ENCODE measurements at places on chromosomes 1 and 21.

DNA sequence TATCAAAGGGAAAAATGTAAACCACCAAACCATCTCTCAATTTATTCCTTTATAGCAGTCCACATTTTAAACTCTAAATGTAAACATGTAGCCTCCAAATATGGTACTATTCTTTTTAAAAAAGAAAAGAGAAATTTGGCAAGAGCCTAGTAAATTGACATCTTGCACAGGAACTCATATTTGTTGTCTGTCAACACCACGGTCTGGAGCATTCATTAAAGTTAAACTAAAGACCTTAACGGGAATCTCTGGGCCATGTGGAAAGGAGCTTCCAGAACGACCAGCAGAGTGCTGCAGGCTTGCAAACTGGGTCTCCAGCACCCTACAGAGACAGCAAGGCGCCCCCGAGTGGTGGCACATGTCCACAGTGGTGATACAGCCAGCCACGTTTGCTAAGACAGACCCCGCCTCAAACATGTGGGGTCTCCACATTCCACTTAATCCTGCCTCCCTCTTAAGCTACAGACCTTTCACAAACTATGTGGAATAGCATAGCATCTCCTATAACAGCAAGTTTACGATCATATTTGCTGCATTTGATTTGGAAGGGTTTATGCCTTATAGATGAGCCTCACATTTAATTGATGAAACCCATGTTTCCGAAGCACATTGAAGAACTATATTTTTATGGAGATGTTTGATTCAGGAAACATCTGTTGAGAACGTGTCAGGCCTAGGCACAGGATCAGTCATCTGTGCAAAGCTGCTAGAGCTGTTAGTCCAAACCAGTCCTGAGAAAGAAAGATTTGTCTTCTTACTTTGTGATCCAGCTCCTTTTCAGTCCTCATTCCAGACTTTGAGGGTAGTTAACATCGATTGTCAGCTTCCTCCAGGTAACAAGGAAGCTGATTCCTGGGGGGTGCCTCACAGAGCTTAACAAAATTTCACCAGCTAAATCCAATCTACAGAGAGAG is 96.4 kb upstream of the BACE2 start:
- no peak for DNase-seq

GRCh38 chr1:233038581-233038980 is 88.2 kb downstream of the NTPCR start:
- no peak for DNase-seq

DNA sequence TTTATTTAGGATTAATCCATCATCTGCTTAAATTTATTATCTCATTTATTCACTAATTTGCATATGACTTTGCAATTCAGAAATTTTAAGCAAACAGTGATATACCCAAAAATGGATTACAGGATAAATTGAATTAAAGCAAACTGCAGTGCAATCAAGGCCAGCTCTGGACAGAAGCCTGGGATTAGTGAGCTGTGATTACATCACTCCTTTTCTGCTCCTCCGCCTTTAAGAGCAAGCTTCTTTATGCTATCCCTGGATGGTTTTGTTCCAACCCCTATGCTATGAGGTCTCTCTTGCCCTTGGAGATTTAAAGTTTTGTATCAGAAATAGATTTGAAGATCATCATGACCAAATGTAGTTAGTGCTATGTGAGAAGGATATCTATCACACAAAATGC is 32.6 kb downstream of the GPR52 start:
- no peak for DNase-seq

GRCh38 chr1:2811533-2811918 is 10.0 kb upstream of the TTC34 start:
- no peak for DNase-seq

DNA sequence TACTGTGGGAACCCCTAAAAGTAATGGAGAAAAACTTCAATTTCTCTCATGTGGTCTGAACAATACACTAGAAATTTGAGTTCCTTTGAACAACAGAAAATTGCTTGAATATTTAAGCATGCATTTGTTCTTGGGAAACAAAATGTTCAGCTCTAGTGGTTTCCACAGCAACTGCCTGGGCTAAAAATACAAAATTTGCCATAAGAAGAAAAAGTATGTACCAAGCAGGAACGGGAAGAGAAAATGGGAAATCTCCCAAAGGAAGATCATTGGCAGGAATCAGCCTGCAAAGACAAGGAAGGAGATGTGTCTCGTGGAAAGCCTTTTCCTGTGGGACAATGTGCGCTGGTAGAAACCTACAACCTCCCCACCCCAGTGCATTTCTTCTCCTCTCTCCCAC is 119.0 kb upstream of the DPT start:
- no peak for DNase-seq

- DNase-seq, result no peak
Observed at GRCh38 chr1:47941609-47942239, 55.5 kb downstream of the TRABD2B start.

DNA sequence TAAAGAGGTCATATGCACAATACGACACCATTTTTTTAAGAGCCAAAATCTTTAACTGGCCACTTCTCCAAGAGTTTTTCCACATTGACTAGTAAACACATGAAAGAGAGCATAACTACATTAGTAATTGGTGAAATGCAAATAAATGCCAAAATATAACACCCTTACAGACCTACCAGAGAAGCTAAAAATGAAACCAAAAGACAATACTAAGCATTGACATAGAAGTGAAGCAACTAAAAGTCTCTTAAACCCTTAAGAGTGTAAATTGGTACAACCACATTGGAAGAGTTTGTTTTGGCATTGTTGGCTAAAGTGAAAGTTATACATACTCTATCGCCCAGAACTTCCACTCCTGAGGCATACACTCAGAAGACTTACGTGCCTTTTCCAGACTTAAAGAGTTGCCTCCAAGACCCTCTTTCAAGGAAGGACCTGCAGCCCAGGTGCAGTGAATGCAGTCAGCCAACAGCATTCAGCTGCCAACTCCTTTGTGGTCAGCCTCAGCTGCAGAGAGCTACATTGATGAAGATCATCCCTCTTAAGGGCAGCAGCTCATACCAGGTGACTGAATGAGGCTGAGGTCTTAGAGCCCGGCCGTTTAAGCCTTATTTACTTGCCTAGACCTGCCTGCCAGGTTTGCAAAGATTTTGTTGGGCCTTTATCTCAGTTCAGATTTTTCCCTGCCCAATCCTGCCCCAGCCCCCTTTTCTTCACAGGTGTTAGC is 839.1 kb upstream of the ADGRL2 start:
- no peak for DNase-seq

DNA sequence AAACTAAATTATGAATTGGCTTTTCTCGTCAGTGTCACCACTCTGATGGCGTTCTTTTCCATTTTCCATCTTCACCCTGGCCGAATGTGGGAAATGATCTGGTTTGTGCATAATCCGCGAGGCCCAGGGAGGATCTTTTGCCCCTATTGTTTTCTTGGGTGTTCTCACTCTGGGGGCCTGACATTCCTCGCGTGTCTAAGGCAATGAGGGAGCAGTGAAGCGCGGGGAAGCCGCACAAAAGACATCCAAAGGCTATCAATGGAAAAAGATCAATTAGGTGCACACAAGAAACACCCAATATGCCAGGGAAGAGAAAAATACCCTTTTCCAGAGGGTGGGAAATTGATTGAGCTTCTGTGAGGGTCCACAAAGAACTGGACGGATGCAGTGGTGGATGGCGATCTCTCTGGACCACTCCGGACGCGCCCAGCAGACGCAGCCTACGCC is 941 bp upstream of the C1orf21 start:
- DNase-seq, result no peak

GRCh38 chr1:96363826-96364225 is 357.8 kb upstream of the PTBP2 start:
- DNase-seq, result no peak

DNA sequence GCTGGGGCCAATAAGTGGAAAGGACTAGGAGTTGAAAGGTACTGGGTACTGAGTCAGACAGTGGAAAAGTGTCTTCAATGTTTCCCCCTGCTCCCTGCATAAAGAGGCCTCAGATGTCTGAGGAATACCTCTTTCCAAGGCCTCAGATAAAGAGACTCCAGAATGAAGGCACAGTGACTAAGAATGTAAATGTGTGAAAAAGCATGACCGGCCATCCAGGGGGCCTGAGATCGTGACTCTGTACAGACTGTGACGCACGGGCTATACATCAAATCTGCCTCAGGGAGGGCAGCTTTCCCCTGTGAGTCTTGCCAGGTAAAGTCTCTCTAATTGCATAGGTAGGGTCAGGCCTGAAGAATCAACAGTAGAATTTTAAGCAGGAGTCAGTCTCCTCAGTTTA is 1690.5 kb downstream of the KCNT2 start:
- no peak for DNase-seq

GRCh38 chr21:34862951-34863350 is 186.2 kb downstream of the RUNX1 start:
- no peak for DNase-seq

DNA sequence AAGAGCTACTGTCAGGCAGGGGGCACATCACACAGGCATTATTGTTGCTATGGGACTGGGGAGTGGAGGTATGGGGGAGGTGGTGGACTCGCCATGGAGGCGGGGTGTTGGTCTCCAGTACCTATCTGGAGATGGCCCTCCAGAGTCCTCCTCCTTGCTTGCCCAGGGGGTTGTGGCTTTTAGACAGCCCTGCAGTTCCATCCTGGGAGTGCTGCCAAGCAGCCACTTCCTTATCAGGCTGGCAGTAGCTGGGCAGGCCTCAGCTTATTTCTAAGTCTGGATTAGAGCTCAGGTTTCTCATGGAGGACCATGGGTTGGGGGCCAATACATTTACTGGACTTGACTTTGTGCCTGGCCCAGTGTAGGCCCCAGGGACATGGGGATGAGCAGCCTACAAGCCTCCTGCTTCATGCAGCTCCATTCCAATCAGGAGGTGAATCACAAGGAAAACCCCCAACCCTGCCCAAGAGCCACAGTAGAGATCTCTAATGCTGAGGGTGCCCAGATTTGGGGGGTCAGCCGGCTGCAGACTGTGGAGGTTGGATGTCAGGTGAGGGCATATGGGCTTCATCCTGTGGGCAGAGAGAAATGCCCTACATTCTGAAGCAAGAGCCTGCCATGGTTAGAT is 210.7 kb upstream of the EDN2 start:
- no peak for DNase-seq

DNA sequence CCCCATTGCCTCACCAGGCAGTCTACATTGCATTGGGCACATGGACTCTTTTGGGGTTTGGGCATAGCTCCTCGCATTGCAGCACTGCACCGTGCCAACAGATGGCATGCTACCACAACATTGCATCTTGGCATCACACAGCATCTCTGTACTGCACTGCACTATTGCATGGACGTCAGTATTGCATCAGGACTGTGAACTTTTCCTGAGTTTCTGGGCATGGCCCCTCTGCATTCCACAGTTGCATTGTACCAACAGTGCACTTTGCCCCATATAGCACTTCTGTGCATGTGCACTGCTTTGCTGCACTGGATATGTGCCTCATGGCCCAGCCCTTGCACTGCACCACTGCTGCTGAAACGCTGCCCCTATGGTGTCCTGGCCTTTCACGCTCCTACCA is 9.6 kb downstream of the PTPRU start:
- DNase-seq, result no peak

- DNase-seq, result no peak
Observed at GRCh38 chr1:37325010-37325409, 149.4 kb upstream of the ZC3H12A start.

GRCh38 chr21:34688145-34688544 is 19.4 kb downstream of the CLIC6 start:
- no peak for DNase-seq

DNA sequence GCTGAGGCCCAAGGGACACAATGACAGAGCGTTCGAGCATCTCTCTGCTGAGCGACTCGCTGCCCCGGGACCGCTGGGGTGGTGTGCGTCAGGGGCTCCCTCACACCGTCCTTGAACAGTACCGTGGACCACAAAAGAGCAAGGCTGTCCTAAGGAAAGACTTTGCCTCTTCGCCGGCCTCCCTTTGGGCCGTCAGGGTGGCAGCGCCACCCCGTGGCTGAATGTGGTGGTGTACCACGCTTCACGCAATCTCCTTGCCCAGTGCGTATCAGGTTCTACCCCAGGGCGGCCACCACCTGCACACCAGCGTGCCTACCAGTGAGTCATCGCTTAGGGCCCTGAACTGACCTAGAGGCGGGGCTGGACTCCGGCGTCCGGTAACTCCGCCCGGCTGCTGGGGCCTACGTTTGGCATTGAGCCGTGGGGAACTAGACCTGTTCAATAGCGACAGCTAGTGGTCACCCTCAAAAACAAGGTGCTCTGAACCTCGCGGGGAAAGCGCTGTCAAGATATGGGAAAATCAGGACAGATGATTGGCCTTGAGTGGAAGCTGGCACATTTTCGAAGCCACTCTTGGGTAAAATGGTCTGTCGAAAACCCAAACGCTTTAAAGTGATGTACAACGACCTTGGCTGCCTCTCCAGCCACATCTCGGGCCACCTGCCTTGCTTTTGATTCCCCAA is 8.1 kb upstream of the TRAF3IP3 start:
- DNase-seq, result peak; percentile 81

DNA sequence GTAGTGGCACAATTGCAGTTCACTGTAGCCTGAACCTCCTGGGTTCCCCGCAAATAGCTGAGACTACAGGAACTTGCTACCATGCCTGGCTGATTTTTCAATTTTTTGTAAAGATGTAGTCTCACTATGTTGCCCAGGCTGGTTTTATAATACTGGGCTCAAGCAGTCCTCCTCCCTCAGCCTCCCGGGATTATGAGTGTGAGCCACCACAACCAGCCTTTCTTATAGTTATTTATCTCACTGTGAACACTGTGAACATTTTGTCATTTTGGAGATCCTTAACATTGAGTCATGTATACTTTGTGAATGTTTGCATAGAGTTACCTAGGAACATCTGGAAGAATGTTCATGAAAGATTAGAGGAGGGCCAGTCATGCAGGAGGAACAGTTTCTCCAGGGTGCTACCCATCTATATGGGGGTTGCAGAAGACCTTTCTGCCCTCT is 127.1 kb upstream of the CACYBP start:
- DNase-seq, result no peak

GRCh38 chr1:107666493-107666892 is 298.5 kb downstream of the VAV3 start:
- DNase-seq, result no peak

DNA sequence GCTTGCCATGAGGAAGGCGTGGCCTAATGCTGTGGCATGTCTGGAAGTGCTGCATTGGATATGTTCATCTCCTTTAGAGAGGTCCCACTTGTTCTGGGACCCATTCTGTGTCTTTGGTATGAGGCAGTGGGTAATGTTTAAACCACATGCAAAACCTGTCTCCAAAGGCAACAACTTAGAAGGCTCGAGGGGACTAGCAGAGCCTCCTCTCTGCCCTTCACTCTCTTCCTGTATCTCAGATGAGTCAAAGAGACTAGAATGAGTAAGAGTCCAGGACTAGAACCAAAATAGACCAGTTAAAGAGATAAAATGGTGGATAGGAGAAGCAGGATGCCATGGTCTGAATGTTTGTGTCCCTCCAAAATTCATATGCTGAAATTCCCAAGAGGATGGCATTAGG is 220.8 kb upstream of the KIAA0040 start:
- no peak for DNase-seq

- no peak for DNase-seq
Observed at GRCh38 chr1:35173491-35173890, 19.5 kb downstream of the SFPQ start.

- no peak for DNase-seq
Observed at GRCh38 chr1:67399199-67399993, 30.8 kb downstream of the SERBP1 start.
